ENCODE measurements at places on chromosomes 5 and 9.

DNA sequence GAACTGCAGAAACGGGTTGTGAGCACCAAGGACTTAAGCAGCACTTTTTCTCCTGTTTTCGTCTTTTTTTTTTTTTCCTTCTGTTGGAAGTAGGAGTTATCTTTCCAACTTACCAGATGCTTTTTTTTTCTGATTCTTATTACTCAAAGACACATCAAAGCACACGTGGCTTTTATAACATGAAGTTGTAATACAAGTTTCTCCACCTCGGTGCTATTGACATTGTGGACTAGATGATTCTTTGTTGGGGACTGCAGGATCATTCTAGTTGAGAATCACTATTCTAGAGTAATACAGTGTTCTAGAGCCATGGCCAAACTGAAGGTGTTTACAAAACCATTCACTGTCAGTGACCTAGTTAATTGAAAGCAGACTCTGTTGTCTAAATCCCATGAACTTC, 51.5 kb downstream of the MYO10 start:
- DNase-seq, result no peak

- no peak for DNase-seq
Observed at GRCh38 chr5:179732918-179733771, 523 bp downstream of the MAML1 start.

GRCh38 chr5:78587081-78587774, 61.3 kb downstream of the LHFPL2 start:
- no peak for DNase-seq

DNA sequence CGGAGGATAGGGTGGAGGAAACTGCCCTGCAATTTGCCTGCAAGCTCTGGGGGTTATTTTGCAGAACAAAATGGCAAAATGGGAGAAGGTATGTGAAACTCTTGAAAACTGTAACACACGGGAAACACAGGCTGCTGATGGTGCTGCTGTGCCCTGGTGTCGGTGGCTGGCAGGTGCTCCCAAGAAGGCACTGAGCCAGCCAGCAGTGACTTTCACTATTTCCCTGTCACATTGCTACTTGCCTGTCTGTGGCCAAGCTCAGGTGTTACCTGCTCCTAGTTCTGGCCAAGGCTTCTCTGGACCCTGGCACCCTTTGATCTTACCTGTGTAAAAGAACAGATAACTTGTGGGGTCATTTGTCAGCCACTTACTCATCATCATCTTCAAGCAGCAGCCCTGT, 102.2 kb downstream of the CMYA5 start:
- DNase-seq, result no peak

GRCh38 chr5:2562036-2562435, 189.4 kb downstream of the IRX2 start:
- no peak for DNase-seq

GRCh38 chr5:78690253-78690972, 41.8 kb upstream of the LHFPL2 start:
- DNase-seq, result no peak

GRCh38 chr5:42668254-42668653, 88.4 kb upstream of the CCDC152 start:
- no peak for DNase-seq

- no peak for DNase-seq
Observed at GRCh38 chr9:110758201-110758600, 89.6 kb downstream of the MUSK start.

DNA sequence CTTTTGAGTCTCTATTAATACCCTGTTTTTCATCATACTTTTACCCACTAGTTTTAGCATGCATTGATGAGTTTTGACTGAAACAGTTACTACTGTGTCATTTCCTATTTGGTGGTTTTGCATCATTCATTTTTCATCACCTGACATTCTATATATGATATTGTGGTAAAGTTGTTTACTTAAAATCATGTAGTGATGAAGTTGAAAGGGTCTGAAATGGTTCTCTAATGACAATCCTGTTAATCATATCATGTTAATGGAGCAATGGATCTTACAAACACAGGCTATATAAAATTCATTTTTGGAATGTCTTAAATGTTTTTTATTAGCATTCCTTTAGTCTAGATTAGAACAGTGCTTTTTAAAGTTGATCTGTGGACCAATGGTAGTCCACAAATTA, 84.1 kb downstream of the ERBIN start:
- DNase-seq, result no peak

- no peak for DNase-seq
Observed at GRCh38 chr5:82346399-82347165, 68.4 kb upstream of the RPS23 start.

- DNase-seq, result no peak
Observed at GRCh38 chr5:114053372-114053771, 308.5 kb upstream of the KCNN2 start.

DNA sequence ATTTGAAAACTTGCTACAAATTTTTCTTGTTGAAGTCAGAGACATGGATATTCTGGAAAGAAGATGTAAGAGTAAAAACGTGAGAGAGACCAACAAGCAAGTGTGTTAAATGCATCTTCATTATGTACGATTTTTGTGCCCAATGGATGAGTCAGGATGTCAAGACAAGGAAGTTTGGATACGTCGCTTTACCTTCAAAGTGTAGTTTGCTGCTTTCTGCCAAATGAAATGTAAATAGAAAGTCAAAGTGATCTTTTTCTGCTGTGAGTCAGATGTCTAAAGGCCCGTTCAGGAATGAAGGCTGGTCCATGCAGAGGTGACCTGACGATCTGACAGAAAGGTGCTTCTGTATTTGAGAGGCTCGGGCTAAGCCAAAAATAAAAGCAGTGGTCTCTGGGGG, 273.1 kb upstream of the PIK3R1 start:
- DNase-seq, result no peak

DNA sequence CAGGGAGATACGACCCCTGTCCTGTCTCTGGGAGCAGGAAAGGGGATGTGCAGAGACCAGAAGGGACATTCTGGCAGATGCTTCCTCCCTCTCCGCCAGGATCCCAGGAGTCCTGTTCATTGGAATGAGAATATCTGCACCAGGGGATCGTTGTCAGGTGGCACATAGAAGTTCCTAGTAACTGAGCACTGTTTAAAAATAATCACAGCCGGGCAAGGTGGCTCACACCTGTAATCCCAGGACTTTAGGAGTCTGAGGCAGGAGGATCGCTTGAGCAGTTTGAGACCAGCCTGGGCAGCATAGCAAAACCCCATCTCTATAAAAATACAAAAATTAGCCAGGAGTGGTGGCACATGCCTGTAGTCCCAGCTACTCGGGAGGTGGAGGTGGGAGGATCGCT, 12.3 kb downstream of the SARDH start:
- no peak for DNase-seq

GRCh38 chr9:98575379-98576346, 133.1 kb downstream of the GABBR2 start:
- DNase-seq, result peak; percentile 28

GRCh38 chr9:5800969-5801738, 31.8 kb downstream of the ERMP1 start:
- no peak for DNase-seq

DNA sequence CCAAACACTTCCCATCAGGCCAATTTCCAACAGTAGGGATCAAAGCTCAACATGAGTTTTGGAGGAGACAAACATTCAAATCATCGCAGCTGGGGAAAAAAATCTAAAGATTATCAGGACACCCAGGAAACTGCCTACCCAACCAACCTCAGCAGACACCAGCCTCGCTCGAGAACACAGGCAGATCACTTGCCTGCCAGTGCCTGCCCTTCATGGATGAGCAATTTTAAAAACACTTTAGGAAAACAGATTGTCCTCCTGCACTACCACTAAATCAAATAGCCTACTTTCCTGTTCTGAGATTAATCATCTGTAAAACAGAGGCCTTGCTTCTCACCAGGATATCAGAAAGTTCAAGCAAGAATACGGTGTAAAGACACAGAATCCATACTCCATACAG, 14.7 kb upstream of the TMEM174 start:
- DNase-seq, result no peak

GRCh38 chr5:180172447-180173197, 36.4 kb downstream of the RASGEF1C start:
- DNase-seq, result no peak

DNA sequence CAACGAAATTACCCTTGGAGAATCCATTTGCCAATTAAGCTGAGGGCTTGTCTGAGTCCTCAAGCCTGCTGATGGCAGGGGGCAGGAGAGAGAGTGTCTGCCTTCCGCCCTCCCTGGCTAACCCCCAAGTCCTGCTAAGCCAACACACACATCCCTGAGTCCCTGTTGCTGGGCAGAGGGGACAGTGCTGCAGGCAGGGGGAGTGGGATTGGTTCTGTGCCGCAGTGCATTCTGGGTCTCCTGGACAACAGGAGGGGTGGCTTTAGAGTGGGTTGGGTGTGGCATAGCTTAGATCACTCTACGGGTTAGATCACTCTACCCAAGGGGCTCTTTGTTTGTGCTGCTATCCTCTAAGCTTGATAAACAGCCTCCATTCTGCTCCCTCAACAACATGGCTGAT, 427.7 kb downstream of the CDK5RAP2 start:
- no peak for DNase-seq

- DNase-seq, result no peak
Observed at GRCh38 chr9:126155756-126156664, 170.6 kb upstream of the MVB12B start.

DNA sequence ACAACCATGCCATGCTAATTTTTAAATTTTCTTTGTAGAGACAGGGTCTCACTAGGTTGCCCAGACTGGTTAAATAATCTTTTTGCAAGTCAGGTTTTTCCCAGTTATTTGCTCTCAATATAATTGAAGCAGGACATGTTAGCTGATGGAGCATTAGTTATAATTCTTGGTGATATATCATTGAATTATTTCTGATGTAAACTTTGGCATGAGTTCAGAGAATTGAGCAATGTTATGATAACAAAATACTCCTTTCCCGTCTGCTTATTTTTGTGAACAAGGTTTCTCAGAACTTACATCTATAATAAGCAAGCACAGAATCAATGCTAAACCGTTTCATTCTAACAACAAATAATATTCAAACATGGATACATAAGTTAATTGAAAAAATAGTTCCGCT, 37.8 kb downstream of the BHMT start:
- DNase-seq, result no peak

GRCh38 chr9:99905833-99906402, 536 bp upstream of the STX17 start:
- DNase-seq, result no peak

DNA sequence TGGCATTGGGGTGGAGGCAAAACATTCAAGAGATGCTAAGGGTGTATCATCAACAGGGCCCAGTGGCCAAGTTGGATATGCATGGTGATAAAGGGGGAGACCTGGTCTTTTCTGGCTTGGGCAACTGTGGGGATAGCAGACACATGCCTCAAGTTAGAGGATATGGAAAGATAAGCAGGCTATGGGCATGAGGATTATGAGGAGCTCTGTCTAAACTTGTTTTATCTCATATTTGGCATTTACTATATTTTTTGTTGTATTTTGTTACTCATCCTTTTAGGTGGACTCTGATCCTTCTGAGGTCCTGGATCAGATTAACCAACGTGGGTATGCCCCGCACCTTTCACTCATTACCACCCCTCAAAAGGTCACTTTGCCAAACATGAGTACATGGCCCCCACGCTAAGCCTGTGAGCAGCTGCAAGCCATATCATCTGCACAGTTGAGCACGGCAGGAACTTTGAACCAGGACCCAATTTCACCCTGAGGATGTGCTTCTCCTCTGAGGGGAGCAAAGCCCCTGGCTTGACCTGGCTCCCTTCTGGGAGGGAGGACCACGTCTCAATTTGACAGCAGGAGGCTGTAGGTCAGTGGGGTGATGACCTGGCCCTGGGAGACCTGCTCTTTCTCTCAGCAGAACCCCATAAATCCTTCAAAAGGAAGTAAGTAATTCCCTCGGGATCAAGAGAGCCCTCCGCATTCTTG, 71.1 kb upstream of the CD180 start:
- DNase-seq, result no peak

DNA sequence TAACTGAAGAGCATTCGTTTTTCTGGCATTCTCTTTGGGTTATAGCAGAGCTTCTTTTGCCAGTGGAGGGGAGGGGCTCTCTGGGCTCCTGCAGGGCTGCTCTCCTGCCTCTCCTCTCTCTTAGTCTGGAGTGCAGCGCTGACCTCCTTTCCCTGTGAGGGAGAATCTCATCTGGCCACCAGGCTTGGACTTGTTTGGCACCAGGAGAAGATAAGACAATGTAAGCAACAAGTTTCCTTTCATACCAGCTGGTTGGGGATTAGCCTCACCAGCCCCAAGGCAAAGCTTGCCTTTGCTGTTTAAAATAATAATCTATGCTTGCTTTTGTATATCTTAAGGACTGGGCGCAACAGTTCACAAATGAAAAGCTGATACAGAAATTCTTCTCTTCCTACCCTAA, 196.4 kb downstream of the TLE4 start:
- DNase-seq, result no peak

DNA sequence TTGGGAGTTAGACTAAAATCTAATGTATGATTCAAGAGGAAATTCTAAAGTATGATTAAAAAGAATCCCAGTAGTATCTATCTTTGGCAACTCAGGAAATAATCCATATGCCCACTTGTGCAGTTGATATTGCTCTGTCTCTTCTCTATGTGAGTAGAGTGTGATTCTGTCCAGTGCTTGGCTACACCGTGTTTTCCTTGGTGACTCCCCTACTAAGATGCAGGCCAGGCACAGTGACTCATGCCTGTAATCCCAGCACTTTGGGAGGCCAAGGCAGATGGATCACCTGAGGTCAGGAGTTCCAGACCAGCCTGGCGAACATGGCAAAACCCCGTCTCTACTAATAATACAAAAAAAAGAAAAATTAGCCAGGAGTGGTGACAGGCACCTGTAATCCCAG, 495.4 kb downstream of the MAT2B start:
- no peak for DNase-seq

DNA sequence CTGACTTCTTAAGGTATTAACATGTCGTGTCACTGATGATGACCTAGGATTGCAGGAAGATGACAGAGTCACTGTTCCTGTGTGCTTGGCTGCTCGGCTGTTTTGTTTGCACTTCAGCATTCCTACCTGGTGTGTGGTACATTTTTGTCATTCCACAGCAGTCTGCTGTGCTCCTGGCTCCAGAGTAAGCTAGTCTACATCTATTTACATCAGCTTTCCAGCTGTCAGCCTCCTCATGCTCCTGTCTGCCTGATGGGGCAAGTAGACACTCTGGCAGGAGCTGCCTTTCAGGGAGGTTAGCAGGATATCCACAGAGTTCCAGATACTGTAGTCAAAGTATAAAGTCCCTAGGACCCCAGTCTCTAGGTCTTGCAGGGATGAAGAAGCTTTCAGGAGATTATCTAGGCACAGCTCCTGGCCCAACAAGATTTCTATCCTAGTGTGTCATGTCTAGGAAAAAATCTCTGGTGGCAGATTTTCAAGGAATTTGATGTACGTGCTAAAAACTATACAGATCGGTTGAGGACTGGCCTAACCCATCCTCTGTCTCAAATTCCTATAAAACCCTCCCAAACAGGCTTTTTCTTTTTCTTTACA, 28.4 kb downstream of the RUSC2 start:
- peak; percentile 57 for DNase-seq

DNA sequence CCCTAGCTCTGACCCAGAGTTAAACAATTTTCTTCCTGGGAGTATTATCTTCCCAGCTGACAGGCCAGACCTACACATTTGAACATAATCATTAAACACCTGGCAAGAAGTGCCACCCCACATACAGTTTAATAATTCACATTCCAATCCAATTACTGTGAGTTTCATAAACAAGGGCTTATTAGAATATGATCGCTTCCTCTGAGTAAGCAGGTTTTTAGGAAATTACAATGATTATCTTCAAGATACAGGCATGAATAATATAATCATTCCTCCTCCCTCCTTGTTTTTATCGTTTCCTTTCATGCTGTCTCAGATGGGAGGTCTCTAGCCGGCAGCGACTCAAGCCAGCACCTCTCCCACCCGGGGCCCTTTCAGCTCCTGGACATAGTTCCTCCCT, 15.8 kb upstream of the KIF4B start:
- no peak for DNase-seq

Measured in COLO829 (cell line).